ENCODE measurements at places on chromosomes 2 and 18. TPM values are rescaled to one million over a fixed set of nuclear protein-coding genes. Genes with fewer than 3 reads are reported as not detected.
A peak's percentile ranks its signal among the peaks of the same experiment; 100 is the strongest.

GRCh38 chr2:111930875-111931274 lies 32.5 kb downstream of the MERTK start:
- no peak for DNase-seq

DNA sequence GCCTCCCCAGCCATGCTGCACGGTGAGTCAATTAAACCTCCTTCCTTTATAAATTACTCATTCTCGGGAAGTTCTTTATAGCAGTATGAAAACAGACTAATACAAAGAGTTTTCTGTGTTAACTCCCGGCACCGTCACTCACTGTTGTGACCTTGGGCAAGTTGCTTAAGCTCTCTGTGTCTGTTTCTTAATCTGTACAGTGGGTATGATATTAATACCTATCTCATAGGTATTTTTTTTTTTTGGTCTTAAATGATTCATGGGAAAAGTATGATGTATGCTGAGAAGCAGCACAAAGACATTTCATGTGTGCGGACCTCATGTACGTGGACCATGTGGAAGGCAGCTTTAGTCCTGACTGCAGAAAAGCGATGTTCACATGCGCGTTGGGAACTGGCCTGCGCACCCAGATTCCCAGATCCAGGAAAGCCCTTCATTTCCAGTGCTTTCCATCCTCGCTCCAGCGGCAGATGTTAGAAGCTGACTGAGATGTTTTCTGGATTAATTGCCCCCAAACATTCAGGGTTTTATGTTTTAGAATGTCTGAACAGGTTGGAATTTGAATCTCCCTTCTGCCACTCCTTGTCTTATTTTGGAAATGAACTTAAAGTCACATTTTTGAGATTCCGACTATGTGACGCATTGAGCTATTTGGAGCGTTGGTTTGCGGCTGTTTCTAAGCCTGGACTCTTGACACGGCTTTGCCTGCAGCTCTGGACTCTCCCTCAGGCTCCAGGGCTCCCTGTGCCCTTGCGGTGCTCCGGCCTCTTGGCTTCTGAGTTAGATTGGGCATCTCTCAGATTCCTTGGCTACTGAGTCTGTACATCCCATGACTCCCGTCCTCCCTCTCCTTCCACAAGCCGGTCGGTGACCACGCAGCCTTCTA lies 61.4 kb downstream of the SLC4A3 start:
- DNase-seq: peak; percentile 87

DSG4 gene
- total RNA-seq: not detected

DNA sequence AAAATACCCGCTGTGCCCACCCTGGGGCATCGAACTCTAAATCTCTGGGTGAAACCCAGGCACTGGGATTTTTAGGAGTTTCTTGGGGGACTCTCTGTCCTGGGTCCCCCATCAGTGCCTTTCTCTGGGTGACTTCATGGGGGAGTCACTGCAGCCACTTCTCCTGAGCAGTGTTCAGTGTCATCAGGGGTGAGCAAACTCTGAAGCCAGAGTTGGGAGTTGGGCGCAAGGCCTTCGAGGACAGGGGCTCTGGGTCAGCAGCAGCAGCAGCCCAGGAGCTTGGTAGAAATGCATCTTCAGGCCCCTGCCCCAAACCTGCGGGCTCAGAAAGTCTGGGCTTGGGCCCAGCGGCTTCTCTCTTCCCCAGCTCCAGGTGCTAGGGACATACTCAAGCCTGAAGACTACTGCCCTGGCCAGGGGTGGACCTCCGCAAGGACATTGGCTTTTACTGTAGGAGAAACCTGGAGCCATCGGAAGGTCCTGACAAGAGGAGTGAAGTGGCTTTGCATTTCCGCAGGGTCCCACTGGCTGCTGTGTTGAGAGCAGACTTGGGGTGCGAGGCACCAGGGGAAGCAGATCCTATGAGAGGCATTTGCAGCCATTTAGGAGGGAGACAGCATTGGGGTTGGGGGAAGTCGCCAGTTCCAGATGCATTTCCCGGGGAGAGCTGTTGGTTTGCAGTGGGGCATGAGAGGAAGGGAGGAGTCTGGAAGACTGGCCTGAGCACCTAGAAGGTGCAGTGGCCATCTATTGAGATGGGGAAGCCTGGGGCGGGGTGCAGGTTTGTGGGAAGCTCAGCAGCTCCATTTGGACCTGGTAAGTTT lies 51.5 kb upstream of the FAHD2A start:
- DNase-seq: no peak

GRCh38 chr2:191066197-191066918 lies 52.4 kb upstream of the STAT1 start:
- DNase-seq: no peak

- DNase-seq: no peak
These were observed 9.1 kb downstream of the ALPP start for GRCh38 chr2:232387451-232388171.

Measured in fibroblast of villous mesenchyme (primary cell).